ENCODE measurements at places on chromosomes 3 and 15. TPM values are rescaled to one million over a fixed set of nuclear protein-coding genes. Genes with fewer than 3 reads are reported as not detected.
A peak's percentile ranks its signal among the peaks of the same experiment; 100 is the strongest.

The SLC9C1 gene
- not detected for total RNA-seq

The LMLN gene
- total RNA-seq, result 4.4 TPM

GRCh38 chr3:161035711-161036110 lies 69.4 kb downstream of the B3GALNT1 start:
- peak; percentile 19 for DNase-seq

DNA sequence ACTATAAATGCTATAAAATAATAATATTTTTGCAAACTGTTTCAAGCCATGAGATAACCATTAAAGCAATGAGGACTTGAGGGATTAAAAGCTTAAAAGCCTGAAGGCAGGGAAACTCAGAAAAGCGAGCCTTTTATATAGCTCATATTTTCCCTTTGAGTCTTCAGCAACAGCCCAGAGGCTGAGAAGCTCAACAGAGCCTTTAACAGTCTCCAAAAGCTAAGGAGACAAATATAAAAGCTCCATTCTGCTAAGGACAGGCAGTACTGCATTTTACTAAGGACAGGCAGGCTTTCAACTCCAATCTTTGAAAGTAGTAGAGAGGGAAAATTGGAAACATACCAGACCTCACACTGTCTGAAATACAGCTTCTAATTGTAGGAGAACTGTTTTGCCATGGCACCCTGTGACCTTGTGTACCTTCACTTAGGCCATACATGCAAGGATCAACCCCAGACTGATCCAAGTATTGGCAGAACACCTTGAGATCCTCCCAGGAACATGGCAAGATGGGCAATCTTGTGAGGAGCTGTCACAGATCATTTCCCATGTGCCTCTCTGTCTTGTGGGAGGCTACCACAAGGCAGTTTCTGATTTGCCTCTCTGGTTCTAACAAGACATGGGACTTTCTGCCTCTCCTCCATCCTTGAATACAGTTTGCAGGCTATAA lies 53.1 kb upstream of the ARNT2 start:
- DNase-seq, result no peak

DNA sequence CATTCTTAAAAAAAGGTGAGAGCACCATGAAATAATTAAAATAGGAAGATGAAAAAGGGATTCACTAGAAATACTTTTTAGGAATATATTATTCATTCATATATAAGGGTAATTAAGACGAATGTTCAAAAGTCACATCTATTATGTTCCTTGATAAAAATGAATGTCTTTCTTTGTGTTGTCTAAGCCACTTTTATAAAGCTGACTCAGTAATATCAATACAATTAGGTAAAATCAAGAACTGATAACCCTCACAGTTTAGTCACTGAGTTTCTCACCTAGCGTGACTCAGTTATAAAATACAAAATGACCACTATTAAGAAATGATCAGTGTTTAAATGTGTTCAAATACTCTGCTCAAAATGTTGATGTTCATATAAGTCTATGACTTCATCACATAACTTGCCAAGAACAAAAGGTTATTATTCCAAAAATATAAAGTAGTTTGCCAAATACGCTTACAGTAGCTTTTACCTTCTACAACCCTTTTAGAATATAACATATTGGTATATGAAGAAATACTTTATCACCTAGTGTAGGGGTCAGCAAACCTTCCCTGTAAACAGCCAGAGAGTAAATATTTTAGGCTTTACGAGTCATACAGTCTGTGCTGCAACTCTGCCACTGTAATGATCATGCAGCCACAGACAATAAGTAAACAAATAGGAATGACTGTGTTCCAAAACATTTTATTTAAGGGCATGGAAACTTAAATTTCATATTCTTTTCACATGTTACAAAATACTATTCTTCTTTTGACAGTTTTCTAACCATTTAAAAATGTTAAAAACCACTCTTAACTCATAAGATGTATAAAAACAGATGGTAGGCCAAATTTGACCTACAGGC lies 369.8 kb downstream of the TBC1D5 start:
- no peak for DNase-seq

DNA sequence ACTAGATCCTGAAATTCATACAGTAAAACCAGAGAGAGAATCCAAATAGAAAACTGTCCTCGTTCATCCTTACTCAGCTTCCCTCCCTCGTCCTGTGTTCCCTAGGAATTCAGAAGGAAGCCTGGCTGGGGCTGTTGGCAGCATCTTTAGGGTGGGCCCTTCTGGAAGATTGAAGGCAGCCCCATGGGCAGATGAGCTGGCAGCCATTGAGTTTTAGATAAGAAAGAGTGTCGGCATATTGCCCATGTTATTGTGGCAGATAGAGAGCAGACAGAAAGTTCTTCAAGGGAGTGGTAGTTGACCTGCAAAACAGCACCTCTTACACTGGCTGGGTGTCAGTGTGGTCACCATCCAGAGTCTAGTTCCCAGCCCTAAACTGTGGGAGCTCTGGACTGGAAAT lies 23.5 kb downstream of the TMOD2 start:
- no peak for DNase-seq

DNA sequence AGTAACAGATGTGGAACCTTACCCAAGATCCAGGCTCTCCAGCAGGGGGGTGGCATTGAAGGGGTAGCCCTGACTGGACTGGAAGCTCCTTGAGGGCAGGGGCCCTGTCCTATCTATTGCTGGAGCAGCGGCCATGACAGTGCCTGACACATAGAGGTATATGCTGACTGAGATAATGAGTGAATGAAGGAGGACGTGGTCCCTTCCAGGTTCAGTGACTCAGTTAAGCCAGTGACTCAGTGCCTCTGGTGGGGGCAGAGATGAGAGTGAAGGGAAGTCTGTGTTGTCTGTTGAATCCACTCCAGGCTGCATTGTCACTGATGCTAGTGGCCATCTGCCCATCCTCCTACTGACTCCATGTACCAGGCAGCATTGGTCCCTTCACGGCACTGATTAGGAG lies 13.0 kb upstream of the CTXND1 start:
- peak; percentile 7 for DNase-seq

DNA sequence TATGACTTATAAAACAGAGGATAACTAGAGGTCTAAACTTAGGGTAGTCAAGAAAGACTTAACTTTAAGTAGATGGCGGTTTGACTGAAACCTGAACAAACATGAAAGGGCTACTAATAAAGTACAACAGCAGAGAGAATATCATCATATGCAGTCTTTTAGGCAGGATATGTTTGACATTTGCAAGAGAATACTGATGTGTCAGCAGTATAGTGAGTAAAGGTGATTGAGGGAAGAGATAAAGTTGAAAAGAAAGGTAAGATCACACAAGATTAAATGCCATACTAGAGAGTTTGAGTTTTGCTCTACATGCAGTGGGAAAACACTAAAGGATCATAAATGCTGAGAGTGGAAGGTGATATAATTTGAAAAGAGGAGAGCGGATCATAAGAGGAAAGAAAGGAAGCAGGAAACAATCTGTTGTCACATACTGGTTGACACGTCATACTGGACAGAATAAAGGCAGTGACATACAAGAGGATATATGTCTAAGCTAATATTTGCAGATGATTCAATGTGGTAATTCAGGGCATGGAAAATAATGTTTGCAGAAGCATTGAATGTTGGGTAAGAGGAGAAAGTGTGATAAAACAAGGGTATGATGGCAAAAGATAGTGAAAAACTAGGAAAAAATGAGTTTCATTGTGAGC lies 223.0 kb downstream of the EPHA6 start:
- DNase-seq, result no peak

- no peak for DNase-seq
Measured at GRCh38 chr15:56788359-56788758, 55.0 kb upstream of the ZNF280D start.

GRCh38 chr3:68482565-68482964 lies 449.8 kb downstream of the TAFA4 start:
- no peak for DNase-seq

All from Daoy (cell line).